Effector CD8-positive, alpha-beta T cell (primary cell): ENCODE measurements at places on chromosomes 13 and 19.
A peak's percentile ranks its signal among the peaks of the same experiment; 100 is the strongest.

GRCh38 chr13:51230477-51231105 is 8.4 kb downstream of the FAM124A start:
- no peak for DNase-seq

DNA sequence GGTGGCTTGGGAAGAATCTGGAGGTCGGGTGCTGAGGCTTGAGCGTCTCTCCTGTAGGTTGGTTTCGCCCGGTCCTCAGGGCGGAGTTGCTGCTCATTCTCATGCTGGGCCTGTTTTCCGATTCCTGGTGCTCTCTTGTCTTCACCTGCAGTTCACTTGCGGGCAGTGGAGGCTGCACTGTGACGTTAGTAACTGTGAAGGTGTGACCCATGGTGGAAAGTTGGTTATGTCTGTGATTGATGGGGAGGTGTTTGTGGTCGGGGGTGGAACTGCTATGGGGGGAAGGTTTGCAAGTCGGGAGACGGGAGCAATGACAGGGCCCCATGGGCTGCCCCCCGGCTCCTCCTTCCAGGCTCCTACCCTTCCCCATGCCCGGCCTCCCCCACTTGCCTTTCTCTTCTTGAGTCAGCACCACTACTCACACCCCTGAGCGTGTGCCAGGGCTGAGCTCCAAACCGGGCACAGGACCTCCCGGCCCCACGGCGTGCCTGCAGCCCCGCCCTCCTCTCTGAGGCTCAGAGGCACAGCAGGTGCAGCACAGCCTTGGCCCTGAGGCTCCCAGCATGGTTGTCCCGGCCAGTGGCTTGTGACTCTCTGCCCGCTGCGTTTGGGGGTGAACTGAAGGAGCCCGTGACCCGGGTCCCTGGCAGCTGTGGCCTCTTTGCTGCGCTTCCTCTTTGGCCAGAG is 79.1 kb downstream of the ATP11A start:
- no peak for DNase-seq

DNA sequence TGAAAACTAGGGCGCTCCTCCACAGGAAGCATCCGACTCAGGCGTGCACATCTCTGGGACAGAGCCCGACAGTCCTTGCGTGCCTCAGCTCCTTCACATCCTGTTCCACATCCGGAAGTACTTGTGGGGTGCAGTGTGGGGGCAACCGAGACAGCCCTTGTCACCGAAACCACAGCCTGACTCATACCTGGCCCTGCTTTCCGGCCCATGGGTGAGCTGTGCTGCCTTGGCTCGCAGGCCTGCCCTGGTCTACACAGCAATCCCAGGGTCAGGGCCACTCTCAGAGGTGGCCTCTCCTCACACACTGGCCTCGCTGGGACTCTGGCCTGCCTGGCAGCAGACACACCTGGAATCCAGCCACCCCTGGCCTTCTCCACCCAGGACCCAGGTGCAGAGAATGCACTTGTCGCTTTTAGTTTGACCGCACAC is 100.4 kb downstream of the STK24 start:
- peak; percentile 36 for DNase-seq

DNA sequence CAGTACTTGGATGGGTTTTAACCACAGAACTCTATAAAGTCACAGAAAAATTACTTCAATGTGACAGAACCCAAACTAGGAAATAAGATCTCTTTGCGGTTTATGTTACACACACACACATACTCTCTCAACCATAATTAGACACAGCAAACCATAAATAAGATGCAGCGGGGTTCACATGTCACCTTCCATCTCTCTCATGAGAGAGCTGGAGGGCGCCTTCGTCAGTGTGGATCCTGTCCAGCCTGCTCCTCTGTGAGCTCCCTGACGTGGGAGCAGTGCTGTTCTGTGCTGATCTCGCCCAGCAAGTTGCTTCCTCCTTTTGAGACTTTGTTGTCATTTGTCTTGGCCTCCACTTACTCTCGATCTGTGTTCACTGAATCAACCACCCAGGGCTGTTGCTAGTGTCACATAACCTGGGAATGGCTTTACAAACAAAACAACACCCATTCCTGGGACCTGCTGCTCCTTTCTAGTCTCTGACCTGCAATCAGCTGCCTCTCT is 204.9 kb upstream of the KL start:
- no peak for DNase-seq

GRCh38 chr19:40443131-40443999 is 770 bp downstream of the SERTAD3 start:
- peak; percentile 99 for DNase-seq

- DNase-seq, result no peak
Measured at GRCh38 chr13:51976890-51977289, 34.4 kb downstream of the ATP7B start.

DNA sequence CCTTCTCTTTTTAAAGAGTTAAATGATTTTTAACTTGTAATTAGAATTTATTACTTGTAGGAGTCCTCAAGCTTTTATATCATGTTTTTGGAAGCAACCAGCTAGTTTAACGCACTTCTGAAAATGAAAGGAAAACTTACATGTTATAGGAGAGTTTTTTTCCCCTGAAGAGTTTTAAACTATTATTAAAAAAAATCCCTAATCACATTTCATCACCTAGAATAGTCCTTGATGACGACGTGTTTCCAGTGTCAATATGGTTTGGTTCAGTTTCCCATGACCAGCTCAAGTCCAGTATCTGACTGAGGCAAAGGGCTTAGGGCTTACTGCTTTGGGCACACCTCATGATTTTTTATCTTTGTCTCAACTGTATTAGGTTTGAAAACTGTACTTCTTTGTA is 36.0 kb downstream of the URI1 start:
- no peak for DNase-seq

DNA sequence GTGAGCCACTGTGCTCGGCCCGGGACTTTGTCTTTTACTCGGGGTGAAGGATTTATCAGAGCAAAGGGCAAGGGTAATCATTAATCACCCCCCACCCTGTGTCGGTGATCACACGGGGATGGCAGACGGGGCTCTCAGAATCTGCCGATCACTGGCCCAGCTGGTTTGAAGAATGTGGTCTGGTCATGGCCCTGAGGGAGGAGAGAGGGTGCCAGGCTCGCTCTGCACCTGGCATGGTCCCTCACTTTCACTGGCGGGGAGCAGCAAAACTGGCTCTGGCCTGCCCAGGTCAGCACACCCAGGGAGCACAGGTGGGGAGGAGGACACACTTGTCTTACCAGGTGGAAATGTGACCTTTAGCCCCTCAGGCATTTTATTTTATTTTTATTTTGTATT is 10.2 kb downstream of the REEP6 start:
- DNase-seq, result no peak

- DNase-seq, result no peak
Measured at GRCh38 chr13:45194081-45194939, 6.5 kb downstream of the KCTD4 start.

GRCh38 chr13:92830821-92831220 is 395.8 kb upstream of the GPC6 start:
- DNase-seq, result no peak

DNA sequence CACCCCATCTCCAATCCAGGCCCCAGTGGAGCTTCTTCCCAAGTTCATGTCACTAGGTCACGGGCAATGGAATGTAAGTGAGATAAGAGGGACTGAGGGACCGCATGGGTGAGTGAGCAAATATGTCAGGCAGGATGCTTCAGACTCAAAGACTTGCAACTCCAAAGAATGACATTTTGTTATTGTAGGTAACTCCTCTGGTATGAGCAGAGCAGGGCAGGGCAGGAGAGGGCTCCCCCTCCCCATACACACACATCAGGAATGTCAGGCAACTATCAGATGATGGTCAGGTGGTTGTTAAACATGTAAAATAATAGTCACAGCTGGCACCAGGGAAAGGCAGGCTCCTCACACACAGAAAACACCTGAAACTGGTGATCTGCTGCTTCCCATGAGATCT is 10.6 kb downstream of the ERVV-2 start:
- no peak for DNase-seq

- DNase-seq, result no peak
Measured at GRCh38 chr19:42269478-42270345, 660 bp downstream of the CIC start.

DNA sequence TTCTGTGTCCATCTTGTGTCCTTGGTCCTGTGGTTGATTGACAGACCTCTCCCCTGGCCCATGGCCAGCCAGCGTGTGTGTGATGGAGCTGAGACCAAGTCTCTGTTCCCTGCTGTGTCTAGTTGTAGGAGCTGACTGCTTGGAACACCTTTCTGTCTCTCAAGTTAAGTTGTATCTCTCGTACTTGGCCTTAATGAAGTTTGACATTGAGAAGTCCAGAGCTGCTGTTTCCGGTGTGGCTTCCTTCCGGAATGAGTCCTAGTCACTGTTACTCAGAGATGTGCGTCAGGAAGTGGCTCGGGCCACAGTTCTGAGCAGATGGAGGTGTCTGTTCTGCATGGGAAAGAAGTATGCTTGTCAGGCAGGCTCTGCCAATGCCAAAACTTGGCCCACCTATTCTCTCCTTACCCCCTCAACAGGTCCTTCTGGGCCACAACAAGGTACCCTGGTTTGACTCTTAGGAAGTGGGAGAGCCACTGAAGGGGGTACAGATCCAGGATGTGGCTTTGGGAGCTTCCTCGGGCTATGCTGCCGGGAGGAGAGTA is 54.3 kb downstream of the GATAD2A start:
- peak; percentile 38 for DNase-seq

- no peak for DNase-seq
Measured at GRCh38 chr19:49409441-49410029, 13.7 kb downstream of the PTH2 start.

DNA sequence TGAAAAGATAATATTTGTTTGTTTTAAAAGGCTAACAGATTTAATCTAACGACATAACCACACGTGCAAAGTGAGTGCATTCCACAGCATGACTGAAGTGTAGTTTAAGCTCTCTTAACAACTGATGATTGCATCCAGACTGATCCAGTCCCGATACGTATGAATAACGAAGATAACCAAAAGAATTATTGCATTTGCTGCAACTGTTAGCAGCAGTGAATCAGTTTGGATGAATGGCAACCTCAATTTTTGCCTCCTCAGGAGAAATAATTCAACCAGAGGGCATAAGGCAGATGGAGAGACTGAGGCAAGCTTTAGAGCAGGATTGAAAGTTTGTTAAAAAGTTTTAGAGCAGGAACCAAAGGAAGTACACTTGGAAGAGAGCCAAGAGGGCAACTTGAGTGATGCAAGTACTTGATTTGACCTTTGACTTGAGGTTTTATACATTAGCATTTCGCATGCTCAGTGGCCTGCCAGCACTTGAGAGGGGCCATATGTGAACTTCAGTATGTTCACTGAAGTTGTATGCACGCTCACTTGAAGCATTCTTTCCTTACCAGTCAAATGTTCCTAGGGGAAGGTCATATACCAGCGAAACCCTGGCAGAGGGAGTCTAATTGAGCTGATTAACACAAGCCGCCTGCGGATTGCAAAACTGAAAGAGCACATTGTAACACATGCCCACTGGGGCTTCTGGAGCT is 835.0 kb upstream of the PCDH20 start:
- no peak for DNase-seq
